ENCODE measurements at places on chromosomes 5 and 9.

- no peak for DNase-seq
Observed at GRCh38 chr9:125258832-125259534, 2.6 kb upstream of the GAPVD1 start.

DNA sequence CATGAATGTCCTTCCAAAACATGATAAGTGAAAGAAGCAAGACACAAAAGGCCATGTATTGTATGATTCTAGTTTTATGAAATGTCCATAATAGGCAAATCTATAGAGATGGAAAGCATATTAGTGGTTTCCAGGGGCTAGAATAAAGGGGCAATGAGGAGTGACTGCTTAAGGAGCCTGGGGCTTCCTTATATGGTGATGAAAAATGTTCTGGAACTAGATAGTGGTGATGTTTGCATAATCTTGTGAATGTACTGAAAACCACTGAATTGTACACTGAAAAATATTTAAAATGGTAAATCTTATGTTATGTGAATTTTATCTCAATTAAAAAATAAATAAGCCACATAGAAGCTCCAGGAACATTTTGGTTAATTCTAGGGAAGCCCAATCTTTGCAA lies 144.4 kb upstream of the ANKRD55 start:
- DNase-seq = no peak

- no peak for DNase-seq
Observed at GRCh38 chr5:176181271-176181855, 56.9 kb upstream of the SIMC1 start.

DNA sequence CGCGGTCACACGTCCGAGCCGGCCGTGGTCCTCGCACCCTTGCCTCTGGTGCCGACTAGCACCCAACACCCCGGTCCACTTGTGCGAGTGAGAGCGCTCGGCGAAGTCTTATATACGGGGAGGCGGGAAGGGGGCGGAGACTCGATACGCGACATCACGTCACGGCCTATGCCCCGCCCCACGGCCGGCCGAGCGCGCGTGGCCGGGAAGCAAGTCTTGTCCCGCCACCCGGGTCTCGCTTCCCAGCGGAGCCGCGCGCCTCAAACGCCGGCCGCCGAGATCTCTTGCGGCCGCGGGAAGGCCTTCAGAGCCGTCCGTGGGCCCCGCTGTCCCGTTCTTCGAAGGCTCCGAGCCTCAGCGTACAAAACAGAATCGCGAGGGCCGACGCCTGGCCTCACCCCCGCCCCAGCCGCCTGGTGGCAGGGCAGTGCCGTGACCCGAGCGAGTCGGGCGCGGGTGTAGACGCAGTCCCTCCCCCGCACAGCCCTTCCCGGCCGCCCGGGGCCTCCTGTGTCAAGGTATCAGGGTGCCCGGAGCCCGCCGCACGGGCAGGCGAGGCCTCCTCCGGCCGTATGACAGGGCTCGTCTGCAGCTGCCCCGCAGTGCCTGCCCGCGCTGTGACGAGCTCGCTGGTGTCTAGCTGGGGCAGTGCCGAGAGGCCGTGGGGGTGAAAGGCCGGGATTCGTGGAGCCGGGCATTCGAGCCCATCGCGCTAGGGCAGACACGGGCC lies at the start of gene PLK2:
Gene PLK2 (minus strand): TSS at position 85 of the 730 bp plus-strand sequence. CDS start 127 bp downstream, outside the sequence.
- DNase-seq = peak; percentile 47

DNA sequence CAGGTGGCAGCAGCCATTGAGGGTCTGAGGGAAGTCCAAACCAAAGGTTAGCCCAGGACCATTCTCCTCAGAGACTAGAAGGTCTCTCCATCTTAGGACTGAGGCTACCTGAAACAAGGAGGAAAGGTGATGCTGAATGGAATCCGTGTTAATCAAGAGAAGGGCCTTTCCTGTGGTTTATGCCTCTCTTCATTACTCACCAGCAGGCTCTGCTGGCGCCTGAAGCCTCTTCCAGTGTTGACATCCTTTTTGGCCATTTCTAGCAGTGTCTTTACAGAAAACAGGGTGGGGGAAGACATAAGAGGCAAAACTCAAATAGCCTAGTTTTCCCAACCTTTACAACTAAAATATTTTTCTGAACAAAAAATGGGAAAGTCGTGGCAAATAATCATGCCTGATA lies 98.0 kb downstream of the ENC1 start:
- no peak for DNase-seq

DNA sequence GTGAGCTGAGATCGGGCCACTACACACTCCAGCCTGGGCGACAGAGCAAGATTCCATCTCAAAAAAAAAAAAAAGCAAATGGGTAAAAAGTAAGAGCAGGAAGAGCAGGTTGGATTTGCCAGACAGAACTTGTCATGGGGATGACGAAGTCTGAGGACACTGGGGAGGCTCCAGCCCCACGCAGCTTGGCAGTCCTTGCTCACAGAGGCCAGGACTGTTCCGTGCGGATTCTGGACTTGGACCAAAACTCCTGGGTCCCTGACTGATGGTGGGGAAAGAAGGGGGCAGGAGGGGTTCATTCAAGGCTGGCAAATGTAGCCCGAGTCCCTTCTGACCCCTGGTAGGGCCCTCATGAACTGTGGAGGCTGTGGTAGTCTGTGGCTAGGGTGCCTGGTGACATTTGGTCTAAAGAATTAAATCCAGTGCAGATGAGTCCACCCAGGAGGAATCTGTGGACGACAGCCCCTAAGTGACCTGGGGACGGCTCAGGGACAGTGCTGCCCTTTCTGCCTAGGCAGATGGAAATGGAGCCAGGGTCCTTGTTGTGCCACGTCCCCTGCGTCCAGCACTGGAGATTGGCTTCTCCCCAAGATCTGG lies 3.1 kb downstream of the FGD3 start:
- DNase-seq = no peak

DNA sequence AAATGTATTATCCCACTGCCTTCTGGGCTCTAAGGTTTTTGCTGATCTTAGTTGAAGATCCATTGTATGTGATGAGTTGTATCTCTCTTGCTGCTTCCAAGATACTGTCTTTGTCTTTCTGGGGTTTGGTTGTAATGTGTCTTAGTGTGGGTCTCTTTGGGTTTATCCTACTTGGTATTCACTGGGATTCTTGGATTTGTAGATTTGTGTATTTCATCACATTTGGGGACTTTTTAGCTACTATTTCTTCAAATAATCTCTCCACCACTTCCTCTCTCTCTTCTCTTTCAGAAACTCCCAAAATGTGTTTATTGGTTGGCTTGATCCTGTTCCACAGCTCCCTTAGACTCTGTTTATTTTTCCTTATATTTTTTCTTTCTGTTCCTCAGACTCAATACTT lies 26.5 kb downstream of the IL31RA start:
- DNase-seq = no peak

GRCh38 chr5:168030912-168031311 lies 260.5 kb upstream of the WWC1 start:
- no peak for DNase-seq

DNA sequence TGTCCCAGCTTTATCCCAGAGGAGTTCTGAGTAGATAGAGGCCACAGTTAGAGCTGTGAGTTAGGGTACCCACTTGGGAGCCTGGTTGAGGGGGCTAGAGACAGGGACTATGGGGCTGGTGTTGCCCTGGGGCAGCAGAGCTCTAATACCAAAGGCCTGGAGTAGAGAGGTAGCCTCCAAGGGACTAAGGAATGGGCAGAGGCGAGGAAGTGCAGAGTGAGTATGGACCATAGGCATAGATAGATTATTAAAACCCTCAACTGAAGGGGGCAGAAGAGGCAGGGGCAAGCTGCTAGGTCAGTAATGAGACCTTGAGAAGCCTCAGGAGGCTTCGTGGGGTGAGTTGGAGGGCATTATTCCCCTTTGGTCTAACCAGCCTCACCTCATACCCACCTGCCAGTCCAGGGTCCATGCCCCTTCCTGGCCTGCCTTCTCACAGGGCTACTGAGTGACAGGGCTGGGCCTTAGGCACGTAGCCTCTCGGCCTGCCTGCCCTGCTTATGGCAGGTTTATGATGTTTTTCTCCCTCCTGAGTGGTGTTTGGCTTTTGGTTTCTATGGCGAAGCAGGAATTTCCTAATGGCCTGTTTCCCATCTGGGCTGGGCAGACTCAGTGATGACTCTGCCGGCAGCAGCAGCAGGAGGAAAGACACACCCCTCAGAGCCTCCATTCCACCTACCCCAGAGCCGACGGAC lies 8.0 kb downstream of the PDLIM4 start:
- DNase-seq = no peak

DNA sequence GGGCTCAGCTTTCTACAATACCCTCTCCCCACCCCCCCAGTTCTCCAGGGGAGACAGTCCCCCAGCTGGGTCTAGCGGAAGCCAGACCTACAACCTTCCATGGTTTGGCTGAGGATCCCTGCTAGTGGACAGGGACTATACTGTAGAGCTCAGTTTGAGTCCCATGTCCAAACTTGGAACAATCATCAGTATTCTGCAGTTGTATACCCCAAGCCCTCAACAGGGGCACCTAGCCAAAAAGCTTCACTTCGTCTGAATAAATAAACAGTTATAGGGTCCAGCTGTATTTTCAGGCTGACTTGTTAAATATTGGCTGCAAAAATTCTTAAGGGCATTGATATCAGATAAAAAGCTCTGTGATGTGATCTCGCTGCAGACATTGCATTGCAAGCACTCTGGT lies 15.4 kb upstream of the C9 start:
- DNase-seq = no peak

DNA sequence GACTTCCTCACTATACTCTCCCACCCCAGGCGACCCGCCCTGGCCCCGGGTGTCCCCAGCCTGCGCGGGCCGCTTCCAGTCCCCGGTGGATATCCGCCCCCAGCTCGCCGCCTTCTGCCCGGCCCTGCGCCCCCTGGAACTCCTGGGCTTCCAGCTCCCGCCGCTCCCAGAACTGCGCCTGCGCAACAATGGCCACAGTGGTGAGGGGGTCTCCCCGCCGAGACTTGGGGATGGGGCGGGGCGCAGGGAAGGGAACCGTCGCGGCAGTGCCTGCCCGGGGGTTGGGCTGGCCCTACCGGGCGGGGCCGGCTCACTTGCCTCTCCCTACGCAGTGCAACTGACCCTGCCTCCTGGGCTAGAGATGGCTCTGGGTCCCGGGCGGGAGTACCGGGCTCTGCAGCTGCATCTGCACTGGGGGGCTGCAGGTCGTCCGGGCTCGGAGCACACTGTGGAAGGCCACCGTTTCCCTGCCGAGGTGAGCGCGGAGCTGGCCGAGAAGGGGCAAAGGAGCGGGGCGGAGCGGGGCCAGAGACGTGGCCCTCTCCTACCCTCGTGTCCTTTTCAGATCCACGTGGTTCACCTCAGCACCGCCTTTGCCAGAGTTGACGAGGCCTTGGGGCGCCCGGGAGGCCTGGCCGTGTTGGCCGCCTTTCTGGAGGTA lies 2.1 kb downstream of the CA9 start:
- no peak for DNase-seq
